ENCODE measurements at places on chromosomes 5 and 9.

GRCh38 chr5:151092762-151093161 is 11.9 kb upstream of the TNIP1 start:
- DNase-seq = no peak

DNA sequence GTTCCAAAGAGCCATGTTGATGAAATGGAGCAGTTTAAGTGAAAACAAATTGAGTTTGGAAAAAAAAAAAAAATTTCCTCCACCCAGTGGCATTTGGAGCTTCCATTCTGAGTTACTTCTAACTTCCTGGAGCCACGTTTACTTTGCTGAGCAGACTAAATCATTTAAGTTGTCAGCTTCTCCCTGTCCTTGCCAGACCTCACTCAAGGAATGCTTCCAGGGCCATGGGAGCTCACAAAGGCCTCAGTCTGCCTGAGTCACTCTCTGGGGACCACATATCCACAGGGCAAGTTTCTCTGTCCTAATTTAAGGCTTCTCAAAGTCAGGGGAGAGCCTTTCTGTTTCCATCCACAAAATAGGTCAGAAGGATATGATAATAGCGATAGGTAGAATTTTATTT is 210.3 kb upstream of the TNC start:
- DNase-seq = no peak

- DNase-seq = no peak
Observed at GRCh38 chr5:74167930-74168315, 472.6 kb downstream of the ENC1 start.

DNA sequence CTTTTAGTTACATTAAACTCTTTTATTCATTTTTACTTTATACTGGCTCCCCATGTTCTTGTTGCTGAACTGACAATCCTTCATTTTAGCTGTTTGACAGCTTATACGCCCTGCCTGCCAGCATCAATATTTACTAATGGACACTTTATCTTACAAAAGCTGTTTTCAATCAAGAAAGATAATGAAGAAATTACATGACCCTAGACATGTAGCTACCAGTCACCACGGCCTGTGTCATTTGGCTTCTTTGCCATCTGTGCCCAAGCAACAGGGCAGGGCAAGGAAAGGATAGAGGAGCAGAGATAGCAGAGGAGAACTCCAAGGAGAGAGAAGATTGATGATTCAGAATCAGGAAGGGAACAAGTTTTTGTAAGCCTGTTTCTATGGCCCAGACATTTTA is 647.3 kb downstream of the BRINP1 start:
- DNase-seq = no peak

DNA sequence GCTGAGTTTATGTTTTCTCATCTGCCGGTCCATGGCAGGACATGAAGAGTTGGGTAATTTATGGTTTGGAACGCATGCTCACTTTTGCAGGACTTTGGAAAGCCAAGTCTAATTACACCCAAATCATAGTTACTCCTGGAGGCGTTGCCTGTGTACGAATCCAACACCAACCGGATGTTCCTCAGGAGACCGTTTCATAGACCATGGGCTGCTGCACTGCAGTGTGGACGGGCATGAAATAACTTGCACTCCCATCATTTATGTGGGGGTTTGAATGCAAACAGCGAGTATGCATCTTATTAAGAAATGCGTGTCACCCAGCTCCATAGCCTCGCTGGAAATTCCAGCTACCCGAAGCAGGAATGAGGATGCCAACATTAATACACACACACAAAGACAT is 96.1 kb upstream of the IRX2 start:
- no peak for DNase-seq
